ENCODE measurements at places on chromosomes 3 and 15.

GRCh38 chr3:198030125-198030524, 70.1 kb downstream of the LMLN start:
- DNase-seq = peak; percentile 1

DNA sequence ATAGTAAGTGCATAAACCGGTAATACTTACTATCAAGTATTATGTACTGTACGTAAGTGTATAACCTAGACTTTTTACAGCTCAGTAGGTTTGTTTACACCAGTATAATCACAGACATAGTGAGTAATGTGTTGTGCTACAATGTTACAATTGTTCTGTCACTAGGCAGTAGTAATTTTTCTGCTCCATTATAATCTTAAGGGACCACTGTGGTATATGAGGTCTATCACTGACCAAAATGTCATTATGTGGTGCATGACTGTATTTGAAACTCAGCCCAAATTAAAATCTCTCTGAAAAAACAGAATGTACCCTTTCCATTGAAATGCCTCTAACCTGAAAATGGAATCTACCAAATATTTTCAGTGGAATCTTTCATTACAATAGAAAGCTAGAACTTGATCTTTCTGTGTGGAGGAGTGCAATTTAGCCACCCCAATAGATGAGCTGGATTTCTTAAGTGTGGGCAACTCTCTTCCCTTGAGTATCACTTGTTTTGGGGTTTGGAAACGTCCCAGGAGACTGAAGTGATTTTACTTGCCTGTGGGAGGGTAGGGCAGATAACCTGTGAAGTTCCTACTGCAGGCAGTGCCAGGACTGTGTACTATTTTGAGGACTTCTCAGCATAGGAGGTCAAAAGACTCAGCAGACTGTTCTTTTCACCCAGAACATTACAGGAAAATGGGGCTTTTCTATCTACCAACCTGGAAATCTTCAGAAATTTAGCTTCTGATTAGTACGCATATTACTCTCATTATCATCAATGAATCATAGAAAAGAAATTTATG, 50.9 kb downstream of the FAM98B start:
- DNase-seq = no peak

DNA sequence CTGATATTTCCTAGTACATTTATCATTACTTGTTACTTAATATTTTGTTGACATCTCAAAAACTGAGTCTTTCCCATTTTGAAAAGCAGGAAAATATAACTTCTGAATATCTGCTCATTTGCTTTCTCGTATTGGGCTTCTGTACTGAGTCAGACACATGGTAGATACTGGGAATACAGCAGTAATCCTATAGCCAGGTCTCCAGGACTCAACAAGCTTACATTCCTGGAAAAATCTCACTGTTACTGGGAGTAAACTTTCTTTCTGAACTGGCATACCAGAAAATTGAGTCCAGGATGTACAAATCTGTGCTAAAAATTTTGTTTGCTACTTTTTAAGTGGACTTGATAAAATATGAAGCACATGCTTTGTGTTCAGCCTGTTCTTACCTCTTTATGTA, 240.4 kb downstream of the RBMS3 start:
- no peak for DNase-seq

- DNase-seq = no peak
Measured at GRCh38 chr3:190165253-190165652, 44.6 kb upstream of the P3H2 start.

DNA sequence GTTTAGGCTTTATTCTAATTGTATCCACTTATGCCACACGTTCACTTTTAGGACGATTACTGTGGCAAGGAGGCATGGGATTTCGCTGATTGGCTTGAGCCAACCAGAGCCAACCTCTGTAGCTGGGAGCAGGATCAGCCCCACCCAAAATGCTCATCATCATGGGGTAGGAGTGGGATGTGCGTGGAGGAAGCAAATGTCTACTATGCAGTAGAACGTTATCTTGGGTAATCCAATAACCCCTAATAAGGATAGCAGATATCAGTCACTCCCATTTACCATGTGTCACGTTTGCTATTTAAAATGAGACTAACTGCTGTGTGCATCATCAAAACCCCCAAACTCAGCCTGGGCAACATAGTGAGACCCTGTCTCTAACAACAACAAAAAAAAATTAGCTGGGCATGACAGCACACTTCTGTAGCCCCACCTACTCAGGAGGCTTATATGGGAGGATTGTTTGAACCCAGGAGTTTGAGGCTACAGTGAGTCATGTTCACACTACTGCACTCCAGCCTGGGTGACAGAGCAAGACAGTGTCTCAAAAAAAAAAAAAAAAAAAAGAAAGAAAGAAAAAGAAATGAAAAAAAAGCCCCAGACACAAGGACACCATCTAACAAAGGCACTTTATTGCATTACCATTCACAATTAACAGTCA, 17.8 kb upstream of the ITGB5 start:
- DNase-seq = no peak

GRCh38 chr3:51815614-51816013, 36.6 kb upstream of the IQCF6 start:
- no peak for DNase-seq

- DNase-seq = no peak
Measured at GRCh38 chr3:147311716-147312115, 94.6 kb downstream of the ZIC4 start.

DNA sequence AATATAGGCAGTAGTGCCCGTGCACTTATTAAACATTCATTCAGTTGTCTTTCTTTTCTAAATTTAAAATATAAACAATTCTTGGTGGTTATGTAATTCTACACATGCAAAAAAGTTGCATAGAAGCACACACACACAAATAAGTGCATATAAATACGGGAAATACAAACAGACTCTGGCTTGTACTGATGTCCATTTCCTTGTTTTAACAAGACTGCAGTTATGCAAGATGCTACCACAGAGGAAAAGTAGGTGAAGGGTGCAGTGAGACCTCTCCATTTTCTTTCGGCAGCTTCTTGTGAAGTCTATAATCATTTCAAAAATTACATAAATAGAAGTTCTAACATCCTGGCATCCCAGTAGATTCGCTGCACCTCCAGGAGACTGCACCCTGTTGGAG, 130.6 kb upstream of the BCL6 start:
- peak; percentile 13 for DNase-seq

GRCh38 chr15:52290329-52290728, 5.3 kb downstream of the MYO5C start:
- DNase-seq = no peak

- DNase-seq = no peak
Measured at GRCh38 chr3:57787867-57788623, 31.9 kb downstream of the SLMAP start.

DNA sequence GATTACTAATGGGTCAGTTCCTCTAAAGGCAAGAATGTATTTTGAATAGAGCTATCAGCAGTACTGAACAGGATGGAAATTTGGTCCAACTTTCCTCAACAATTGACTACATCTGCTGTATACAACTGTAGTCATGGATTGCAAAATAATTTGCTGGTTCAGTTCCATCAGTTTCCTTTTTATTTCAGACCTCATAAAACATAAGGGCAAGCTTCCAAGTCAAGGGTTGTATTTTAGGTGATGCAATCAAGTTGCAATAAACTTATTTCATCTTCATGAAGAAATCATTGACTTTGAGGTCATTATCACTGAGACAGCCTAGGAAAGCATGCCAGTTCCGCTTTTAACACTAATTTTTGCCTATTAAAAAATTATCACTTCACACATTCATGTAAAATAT, 90.4 kb upstream of the TSEN2 start:
- peak; percentile 86 for DNase-seq

GRCh38 chr3:37348736-37349396, 174.5 kb upstream of the LRRFIP2 start:
- DNase-seq = peak; percentile 79

GRCh38 chr3:20146301-20146700, 39.7 kb downstream of the SGO1 start:
- no peak for DNase-seq

GRCh38 chr3:126113733-126114442, 30.0 kb upstream of the SLC41A3 start:
- no peak for DNase-seq

DNA sequence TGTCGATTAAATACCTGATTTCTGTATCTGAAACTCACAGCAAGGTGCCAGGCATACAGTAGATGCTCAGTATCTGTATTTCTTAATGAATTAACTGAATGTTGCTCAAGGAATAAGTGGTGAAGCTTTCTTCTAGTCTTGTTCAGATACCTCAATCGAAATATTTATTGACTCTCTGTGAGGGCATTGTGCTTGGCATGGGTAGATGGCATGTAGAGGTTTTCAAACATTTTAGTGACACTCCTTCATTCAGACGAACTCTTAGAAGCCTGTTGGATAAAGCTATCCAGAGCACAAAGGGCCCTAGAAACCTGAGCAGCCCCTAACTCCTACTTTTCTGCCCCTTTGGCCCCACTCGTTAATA, 369 bp upstream of the SNX1 start:
- DNase-seq = no peak

DNA sequence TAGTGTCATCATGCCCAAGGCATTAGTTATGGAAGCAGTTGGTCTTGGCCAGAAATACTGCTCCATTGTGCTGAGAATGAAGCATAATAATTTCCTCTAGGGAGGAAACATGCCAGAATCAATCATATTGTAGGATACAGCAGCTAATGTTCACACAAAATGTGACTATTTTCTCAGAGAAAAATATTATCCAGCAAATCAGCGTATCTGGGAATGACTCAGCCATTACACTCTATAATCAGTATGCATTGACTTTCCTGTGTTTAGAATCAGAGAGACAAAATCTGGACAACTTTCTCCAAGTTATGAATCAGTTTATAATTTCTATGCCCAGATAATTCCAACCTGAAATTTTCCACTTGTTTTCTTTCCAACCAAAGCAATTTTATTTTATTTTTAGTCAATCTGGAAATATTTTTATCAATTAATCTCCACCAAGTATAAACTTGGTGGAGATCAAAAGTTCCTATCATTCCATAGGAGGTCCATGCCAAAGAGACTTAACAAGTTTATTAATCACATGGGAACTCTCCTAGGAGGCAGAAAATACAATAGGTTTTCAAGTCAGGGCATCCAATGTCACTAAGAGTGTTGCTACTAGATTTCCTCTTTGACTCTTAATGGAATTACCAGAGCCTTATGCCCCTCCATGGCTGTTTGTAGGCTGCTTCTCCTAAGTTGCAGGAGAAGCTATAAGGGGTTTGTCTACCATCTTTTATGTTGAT, 36.4 kb downstream of the SUCNR1 start:
- no peak for DNase-seq

DNA sequence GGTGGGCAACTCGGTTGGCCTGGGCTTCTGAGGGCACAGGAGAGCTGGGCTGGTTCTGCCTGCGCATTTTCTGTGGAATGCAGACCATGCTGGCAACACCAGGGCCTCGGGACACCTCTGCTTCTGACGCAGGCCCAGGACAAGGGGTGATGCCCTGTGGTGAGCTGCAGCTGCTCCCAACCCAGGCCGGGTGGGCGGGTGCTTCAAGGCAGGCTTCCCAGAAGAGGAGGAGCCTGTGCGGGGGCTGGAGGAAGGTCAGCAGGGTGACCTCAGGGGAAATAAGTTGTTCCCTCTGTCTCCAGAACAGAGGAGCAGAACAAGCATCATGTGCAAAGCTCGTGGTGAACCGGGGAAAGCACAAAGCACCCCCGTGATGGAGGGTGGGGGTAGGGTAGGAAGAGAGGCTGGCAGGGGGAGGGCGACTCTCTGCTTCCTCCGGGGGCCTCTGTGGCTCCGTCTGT, 11.0 kb upstream of the PLXNA1 start:
- DNase-seq = no peak

DNA sequence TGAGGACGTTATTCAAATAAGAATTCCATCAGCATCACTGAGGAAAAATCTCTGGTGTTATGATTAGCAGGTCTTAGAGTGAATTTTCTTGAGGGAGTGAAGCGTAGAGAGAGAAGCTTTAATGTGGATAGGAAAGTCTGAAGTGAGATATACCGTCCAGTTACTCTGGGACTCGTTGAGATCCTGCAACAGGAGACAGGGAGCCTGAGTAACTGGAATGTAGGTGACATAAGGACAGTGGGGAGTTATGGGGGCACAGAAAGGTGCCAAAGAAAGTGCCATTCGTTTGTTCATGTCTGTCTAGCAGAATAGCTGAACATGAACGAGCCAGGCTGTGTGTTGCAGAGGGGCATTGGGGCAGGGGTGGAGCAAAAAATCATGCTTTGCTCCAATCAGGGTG, 9.4 kb upstream of the BUB1B start:
- DNase-seq = no peak

- DNase-seq = no peak
Measured at GRCh38 chr3:122097141-122097540, 42.0 kb downstream of the CD86 start.

DNA sequence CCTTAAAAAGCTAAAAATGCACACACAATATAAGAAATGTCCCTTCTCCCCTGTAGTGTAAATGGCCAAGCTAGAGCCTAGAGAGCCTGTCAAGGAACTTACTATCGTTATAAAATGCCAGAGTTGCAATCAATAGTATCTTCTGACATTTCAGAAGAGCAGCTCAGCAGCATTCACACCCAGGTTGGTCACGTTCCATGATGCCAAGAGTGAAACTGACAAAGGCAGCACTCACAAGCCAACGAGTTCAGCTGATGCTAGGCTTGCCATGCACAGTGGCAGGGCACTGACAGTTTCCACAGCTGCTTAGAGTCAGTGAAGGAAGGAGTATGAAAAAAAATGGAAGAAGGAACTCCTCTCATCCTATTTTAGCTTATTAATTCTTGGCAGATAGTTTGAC, 331.4 kb upstream of the CCDC54 start:
- DNase-seq = no peak

DNA sequence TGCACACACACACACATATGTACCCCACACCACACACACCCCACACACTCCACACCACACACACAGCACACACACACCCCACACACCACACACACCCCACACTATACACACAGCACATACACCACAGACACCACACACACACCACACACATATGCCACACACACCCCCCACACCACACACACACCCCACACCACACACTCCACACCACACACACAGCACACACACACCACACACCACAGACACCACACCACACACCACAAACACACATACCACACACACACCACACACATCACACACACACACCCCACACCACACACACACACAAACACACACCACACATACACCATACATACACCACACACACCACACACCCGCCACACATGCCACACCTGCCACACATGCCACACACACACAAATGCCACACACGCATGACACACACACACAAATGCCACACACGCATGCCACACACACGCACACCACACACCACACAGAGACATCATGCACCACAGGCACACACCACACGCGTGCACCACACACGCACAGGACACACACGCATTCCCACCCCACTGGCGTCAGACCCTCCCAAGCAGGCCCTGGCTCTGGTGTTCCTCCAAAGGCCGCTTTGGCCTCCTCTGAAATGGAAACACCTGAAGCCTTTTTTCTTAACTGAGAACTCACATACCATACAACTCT, 15.7 kb downstream of the CHST13 start:
- no peak for DNase-seq
